Activated gamma-delta T cell treated with anti-CD3 and anti-CD28 coated beads, Interleukin-2, amount 50 U/mL, for 16 hours (primary cell): ENCODE measurements at places on chromosomes 16 and 17.

DNA sequence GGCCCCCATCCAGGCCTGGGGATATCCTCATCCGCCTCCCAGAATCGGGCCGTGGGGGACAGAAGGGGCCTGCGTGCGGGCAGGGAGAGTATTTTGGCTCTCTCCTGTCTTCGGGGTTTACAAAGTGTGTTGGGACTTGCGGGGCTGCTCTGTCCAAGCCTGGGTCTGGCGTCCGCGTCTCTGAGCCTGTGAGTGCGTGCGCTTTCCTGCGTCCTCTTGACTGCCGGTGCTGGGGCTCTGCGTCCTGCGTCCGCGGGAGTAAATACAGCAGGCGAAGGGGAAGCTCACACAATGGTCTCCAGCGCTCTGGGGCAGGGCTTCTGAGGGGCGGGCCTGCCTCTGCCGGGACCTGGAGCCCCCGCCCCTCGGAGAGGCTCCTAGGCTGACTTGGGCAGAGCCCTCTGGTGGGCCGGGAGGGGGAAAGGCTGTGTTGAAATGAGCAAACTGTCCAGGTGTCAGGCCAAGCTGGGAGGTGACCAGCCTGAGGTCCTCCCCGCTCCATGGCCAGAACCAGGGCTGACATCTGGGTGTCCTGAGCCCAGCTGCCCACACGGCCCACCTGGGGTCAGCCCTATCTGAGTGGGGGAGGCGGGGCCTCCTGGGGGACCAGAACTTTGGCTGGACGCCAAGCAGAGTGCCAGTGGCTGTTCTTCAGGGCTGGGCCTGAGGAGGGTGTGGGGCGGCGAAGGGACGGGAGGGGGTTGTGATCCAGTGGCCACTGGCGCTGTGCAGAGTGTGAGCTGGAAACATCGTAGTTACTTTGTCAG, 233.6 kb downstream of the SEC14L1 start:
- peak; percentile 62 for DNase-seq

GRCh38 chr16:80610481-80611156, 69.8 kb downstream of the DYNLRB2 start:
- no peak for DNase-seq

GRCh38 chr17:79600681-79601131, 10.1 kb downstream of the RBFOX3 start:
- no peak for DNase-seq

GRCh38 chr17:34226011-34226743, 28.9 kb upstream of the CCL2 start:
- DNase-seq: no peak

- DNase-seq: no peak
Measured at GRCh38 chr16:23518435-23518891, 8.2 kb upstream of the GGA2 start.

- no peak for DNase-seq
Measured at GRCh38 chr16:19380328-19380727, 37.4 kb upstream of the TMC5 start.

DNA sequence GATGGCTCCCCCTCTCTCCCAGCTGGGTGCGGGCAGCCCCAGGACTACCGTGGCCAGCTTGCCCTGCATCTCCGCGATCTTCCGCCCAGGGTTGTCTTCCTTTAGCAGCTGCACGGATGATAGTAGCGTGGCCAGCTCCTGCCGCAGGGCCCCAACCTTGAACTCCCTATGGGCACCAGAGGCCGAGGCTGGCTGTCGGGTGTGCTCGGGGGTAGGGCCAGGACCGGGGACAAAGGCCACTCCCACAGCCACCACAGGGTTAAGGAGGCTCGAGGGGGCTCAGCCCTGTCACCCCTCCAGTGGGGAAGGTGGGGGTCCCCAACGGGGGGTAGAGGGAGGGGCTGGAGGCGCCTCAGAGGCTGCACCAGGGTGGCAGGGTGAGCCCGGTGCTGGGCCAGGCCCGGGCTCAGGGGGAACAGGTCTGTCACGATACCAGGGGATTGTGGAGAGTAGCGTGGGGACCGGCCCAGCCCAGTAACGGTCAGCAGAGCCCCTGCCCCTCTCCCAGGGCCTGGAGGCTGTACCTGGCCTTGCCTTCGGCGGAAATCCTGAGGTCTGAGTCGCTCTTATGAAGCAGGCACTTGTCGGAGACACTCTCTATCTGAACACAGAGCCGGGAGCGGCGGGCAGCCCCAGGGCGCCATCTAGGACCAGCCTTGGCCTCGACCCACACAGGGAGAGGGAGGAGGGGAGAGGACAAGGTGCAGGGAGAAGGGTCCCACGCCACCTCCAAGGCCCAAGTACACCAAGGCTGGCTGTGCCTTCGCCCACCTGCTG, 5.2 kb downstream of the PERCC1 start:
- DNase-seq: no peak
